ENCODE measurements at places on chromosomes 4 and X.

DNA sequence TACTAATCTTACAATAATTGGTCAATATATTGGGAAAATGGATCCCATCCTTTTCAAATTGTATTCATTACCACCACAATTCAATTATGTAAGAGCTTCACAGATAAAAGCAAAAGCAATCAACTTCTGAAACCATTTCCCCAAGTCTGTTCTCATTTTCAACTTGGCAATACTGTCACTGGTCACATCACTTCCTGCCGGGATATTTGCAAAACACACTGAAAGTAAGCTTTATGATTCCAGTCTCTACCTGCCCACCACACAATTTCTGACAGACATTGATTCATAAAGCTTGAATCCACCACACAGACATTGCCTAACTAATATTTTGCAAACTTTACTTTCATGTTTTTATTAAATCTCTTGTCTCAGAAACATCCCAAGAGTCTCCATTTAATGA, 53.6 kb downstream of the LIN54 start:
- no peak for DNase-seq

GRCh38 chr4:70473679-70474078, 1.7 kb downstream of the MUC7 start:
- DNase-seq: no peak

DNA sequence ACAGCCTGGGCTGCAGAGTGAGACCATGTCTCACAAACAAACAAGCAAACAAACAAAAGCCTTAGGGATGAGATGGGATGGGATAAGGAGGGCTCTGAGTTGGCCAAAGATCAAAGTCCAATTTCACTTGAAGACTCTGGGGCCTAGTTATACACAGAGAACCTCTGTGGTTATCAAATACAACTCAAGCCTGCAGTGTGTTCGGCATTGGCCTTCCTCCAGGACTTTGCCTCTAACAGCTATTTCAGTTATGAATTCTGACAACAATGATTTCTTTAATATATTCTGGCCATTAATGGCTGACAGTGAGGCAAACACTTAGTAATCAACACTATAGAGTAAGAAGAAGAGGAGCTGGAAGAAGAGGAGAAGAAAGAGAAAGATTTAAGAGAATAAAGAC, 171.1 kb downstream of the PDGFRA start:
- no peak for DNase-seq

DNA sequence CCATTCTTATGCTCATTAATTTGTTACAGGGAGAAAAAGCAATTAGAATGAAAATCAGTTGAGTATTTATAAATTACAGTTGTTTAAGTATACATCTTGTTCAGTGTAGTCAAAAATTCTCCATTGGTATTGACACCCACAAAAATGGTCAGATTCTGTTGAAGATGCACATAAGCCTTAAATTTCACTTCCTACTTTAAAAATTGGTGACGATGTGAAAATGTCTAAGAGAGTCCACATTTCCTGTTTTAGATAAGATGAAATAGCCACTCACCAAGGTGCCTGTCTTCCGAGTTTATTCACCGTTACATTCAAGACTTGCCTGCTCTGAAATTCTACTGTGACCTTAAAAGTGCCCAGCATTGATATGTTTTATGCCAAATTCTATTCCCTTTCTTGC, 93.6 kb downstream of the GPR143 start:
- DNase-seq: no peak

GRCh38 chrX:65758505-65758904, 91.1 kb downstream of the MSN start:
- DNase-seq: no peak

Measured in HL-60 (cell line).